ENCODE measurements at places on chromosomes 7 and 10.
A peak's percentile ranks its signal among the peaks of the same experiment; 100 is the strongest.

GRCh38 chr7:100837099-100837836, 9.9 kb upstream of the EPHB4 start:
- DNase-seq, result peak; percentile 91

DNA sequence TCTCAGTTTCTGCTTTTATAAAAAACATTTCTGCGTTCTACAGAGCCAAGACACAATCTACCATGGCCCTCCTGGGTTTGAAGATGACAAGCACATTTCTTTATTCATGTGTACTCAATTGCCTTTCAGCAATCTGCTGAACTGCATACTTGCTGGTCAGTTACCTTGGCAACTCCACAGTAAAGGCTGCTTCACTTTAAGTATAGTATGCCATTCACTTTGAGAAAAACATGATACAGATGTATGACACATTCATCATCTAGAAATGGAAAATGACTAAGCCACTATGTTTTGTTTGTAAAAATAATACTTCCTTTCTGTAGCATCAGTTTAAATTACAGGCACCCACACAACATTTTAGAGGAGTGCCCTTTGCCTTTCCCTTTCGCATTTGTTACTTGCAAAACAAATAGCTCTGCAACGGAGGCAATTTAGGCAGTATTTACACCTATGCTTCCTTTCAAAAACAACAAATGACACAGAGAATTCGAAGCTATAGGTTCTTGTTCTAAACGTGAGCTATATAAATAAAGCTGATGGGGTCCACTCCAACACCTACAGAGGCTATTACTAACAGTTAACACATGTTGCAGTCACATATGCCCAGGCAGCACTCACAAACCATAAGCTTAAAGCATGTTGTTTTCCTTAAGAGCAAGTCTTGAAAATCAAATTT, 23.5 kb downstream of the SGCE start:
- DNase-seq, result no peak

DNA sequence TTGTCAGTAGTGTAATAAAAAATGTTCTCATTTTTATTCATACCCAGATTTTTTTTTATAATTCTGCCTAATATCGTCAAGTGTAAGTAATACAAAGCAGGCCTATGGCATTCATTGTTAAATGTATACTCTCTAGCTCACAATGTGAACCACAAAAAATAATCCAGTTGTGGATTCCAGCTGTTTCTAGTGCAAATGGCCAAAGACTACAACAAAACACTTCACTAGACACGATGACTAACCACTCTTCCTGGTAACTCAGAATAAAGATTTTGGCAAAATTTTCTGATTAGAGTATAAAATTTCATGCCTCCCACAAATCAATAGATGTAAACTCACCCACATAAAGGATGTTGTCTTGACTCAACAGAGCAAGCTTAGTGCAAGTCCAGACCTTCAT, 396.6 kb downstream of the DGKB start:
- DNase-seq, result no peak

DNA sequence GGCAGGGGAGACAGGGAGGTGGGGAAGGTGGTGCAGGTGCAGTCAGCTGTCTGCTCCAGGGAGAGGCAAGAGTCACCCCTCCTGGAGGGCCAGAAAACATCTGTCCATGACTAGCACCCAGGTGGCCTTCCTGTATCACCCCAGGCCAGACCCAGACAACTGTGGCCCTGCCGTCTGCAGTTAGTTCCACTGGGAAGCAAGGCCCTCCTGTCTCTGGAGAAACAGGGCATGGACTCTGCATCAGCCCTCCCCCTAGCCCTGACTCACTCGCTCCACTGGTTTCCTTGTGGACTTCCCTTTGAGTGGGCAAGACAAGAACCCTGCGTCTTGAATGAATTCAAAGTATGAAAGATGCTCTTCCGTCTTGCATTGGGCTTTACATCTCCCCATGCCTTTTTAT, 12.6 kb downstream of the TBATA start:
- no peak for DNase-seq

GRCh38 chr7:81680120-81680519, 89.7 kb downstream of the HGF start:
- DNase-seq, result no peak

- peak; percentile 12 for DNase-seq
These were observed 68.2 kb upstream of the LRGUK start for GRCh38 chr7:134058980-134059379.

DNA sequence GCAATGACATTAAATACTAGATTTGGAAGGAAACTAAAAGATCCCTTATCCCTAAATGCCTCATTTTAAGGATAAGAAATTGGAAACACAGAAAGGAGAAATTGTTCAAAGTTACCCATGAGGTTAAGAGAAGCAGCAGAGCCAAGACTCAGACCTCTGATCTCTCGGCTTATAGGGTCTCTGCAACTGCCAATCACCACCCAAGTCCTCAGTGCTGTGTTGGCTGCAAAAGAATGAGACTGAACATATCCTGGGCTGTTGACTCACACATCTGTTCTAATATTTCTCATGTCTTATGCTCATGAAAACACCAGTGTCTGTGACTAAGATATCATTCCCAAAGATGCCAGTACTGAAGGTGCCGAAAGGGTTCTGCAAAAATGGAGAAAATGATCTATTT, 153.3 kb downstream of the XPNPEP1 start:
- DNase-seq, result no peak

- no peak for DNase-seq
These were observed 3.8 kb downstream of the NKX2-3 start for GRCh38 chr10:99536338-99537085.

DNA sequence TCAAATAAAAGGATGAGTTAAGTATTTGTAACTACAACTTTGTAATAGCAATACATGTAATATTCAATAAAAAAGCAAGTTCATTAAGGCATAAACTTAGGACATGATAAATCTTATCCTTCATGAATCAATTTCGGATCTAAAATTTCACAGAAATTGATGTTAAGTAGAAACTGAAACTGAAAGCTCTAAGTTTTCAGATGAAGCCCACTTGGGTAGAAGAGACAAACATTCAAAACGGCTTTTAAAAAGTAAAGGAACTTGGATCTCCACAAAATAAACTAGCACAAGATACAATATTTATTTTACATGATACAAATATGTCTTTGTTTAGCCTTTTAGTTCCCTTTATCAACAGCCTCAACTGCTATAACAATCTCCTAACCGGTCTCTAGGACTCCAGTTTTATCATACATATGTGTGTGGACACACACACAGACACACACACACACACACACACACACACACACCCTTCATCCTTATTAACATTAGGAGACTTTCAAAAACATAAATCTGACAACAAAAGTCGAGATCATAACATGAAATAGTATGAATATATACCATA, 83.7 kb downstream of the USP6NL start:
- DNase-seq, result no peak

DNA sequence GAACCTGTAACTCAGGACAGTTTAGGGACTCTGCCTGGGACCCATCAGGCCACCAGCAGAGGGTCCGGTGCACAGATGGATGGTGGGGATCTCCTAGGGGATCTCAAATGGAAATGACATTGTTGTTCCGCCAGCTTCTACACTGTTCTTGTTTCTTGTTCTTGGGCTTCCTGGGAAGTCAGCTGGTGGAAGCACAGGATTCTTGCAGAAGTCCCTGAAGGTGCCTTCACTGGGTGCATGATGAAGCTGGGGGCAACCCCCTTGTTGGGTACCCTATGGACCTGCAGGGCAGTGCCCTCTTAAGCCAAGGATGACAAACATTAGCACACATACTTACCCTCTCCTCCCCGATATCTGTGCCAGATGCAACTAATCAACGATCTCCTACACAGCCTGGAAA, 18.6 kb downstream of the SFTPD start:
- DNase-seq, result no peak

DNA sequence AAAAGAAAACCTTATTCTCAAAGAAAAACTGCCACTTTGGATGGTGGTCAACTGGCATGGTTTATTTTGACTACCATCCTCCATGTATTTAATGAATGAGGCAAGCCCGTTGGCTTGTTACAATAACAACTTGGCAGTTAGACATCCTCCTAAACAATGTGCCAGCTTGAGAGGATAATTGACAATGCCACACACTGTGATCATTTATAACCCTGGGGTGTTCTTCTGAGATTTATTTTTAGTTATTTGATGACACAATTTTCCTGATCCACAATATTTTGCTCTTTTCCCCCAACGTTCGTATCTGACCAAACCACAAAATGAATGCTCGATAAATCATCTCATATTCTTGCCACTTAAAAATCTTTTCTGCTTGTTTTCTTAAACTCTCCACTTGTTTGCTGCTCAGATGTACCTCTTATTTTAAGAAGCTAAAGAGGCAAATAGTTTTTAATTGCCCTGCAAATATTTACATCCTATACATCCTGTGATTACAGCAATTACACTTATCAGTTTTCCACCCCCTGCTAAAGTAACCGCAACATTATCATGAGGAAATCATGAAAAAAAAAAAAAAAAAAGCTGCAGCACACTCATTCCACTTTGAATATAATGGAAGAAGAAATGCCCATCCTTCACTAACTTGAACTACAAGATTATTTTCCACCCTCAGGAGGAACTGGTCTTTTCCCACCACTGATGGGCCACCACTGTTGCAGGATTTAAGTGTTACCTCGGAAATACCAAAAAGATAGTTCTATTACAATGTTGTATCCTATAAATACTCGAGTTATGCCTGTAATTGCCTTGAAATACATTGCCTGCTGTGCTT, 119.9 kb downstream of the MBL2 start:
- DNase-seq, result no peak

- DNase-seq, result no peak
These were observed 110.7 kb downstream of the ZNF467 start for GRCh38 chr7:149662591-149663095.

GRCh38 chr7:88835147-88835728, 39.7 kb upstream of the TEX47 start:
- DNase-seq, result peak; percentile 34

GRCh38 chr10:70932392-70933196, 44.2 kb upstream of the PCBD1 start:
- peak; percentile 64 for DNase-seq

DNA sequence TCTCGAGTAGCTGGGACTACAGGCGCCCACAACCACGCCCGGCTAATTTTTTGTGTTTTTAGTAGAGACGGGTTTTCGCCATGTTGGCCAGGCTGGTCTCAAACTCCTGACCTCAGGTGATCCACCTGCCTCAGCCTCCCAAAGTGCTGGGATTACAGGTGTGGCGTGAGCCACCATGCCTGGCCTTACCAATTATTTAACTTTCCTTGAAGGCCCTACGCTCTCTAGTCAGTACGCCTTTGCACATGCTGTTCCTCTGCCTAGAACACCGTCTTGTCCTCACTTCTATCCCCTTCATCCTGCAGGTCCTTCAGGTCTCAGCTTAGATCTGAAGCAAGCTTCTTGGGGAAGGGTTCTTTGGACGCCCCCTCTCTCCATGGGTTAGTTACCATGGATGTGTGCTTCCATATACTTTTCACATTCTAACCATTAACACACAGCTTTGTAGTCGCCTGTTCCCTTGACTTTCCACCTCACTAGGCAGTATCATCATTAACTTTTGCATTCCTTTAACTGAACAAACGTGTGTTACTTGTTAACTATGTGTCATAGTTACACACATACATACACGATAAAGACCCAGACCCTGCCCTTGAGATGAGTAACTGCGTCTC, 592 bp upstream of the ATP6V1F start:
- no peak for DNase-seq

- DNase-seq, result no peak
These were observed 33.0 kb downstream of the JAKMIP3 start for GRCh38 chr10:132098539-132099388.

DNA sequence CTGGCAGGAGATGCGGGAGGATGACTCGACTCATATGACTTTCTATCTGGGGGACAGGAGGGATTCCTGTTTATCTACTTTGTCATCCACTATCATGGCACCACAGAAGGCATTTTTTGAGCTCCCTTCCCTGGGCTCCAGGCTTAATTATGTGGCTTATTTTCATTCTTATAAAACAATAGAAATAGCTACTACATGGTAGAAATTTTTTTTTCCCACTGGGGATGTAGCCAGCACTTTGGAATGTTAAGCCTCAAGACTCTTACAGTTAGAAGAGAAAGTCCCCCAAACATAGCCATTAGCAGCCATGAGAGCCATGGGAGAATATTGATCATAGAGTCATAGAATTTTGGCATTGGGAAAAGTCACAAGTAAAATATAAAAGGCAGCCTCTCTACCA, 14.6 kb upstream of the FAM180A start:
- DNase-seq, result no peak

DNA sequence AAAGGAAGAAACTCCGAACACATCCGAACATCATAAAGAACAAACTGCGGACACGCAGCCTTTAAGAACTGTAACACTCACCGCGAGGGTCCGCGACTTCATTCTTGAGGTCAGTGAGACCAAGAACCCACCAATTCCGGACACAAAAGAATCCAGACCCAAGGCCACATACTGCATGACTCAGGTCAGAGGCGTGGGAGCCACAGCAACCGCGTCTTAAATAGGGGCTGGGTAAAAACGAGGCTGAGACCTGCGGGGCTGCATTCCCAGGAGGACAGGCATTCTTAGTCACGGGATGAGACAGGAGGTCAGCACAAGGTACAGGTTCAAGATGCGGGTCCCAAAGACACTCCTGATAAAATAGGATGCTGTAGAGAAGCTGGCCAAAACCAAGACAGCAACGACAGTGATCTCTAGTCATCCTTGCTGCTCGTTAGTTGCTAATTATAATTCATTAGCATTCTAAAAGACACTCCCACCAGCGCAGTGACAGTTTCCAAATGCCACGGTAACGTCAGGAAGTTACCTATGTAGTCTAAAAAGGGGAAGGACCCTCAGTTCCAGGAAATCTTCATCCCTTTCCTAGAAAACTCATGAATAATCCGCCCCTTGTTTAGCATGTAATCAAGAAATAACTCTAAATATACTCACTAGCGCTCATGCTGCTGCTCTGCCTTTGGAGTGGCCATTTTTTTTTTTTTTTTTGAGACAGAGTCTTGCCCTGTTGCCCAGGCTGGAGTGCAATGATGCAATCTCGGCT, 19.3 kb downstream of the AP5Z1 start:
- no peak for DNase-seq

- no peak for DNase-seq
These were observed 77.2 kb downstream of the CH25H start for GRCh38 chr10:89129911-89130310.

GRCh38 chr7:12715372-12716133, 28.1 kb downstream of the ARL4A start:
- peak; percentile 44 for DNase-seq

DNA sequence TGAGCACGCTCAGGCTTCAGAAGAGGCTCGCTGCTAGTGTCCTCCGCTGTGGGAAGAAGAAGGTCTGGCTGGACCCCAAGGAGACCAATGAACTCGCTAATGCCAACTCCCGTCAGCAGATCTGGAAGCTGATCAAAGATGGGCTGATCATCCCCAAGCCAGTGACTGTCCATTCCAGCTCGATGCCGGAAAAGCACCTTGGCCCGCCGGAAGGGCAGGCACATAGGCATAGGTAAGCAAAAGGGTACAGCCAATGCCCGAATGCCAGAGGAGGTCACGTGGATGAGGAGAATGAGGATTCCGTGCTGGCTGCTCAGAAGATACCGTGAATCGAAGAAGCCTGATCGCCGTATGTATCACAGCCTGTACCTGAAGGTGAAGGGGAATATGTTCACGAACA, 5.7 kb upstream of the PPP2R2D start:
- no peak for DNase-seq
